ENCODE measurements at places on chromosomes 1 and 21. TPM values are rescaled to one million over a fixed set of nuclear protein-coding genes. Genes with fewer than 3 reads are reported as not detected.
A peak's percentile ranks its signal among the peaks of the same experiment; 100 is the strongest.

PODN gene
- not detected for total RNA-seq

MX1 gene
- 1,365 TPM for total RNA-seq

DNA sequence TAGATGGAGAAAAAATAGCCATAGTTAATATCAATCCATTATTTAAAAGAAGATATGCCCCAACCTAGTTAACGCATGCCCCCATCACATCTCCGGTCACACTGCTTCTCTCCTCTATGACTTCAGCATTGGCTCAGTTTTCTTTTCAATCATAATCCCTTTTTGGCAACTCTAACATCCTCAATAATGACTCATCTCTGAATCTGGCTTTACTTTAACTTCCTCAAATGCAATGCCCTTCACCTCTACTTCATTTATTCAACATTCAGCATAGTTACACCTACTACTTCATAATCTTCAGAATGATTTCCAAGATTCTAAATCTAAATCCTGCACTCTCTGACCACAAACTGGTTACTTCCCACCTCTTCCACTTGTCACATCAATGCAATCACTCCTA, 417.3 kb downstream of the USH2A start:
- peak; percentile 12 for DNase-seq

- no peak for DNase-seq
Observed at GRCh38 chr1:37305841-37306240, 168.5 kb upstream of the ZC3H12A start.

GRCh38 chr1:79550402-79550801, 543.9 kb upstream of the ADGRL4 start:
- DNase-seq: no peak

DNA sequence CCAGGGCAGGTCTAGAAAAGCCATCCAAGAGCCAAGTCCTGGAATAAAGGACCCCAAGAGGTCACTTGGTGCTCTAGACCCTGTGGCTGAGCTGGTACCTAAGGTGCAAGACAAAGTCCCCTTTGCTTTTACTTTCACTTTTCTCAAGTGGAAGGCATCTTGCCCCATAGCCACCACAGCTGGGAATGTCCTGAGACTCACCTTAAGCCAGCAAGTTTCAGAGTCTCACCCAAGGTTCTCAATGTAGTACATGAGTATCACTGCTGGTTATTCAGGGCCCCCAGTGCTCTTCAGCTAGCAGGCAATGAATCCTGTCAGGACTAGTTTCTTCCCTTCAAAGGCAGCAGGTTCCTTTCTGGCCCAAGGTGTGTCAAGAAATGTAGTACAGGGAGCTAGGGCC, 67.5 kb downstream of the UROD start:
- peak; percentile 7 for DNase-seq

C1orf53 gene
- total RNA-seq: 20.4 TPM

- peak; percentile 7 for DNase-seq
Observed at GRCh38 chr1:161836018-161836417, 69.9 kb downstream of the ATF6 start.

- no peak for DNase-seq
Observed at GRCh38 chr1:73604211-73604610, 593.8 kb downstream of the LRRIQ3 start.

PYHIN1 gene
- not detected for total RNA-seq

GRCh38 chr1:78091215-78091813, 45.5 kb downstream of the GIPC2 start:
- no peak for DNase-seq

DNA sequence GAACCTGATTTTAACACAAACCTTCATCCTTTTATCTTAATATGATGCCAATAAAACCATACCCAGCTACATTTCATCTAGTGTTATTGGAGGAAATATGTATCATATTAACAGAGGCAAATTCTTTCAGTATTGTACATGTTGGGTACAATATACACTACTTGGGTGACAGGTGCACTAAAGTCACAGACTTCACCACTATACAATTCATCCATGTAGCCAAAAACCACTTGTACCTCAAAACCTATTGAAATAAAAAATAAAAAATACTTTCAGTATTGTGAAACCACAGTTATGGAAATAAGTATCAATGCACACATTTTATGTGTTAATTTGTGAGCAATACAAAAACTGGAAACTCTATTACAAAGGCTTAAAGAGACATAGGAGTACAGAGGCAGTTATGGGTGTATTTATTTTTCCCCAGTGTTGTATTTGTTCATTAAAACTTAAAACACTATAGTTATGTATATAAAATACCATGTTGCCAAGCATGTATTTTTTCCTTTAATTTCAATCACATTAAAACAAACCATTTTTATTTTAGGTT, 25.1 kb upstream of the GPR88 start:
- no peak for DNase-seq

DNA sequence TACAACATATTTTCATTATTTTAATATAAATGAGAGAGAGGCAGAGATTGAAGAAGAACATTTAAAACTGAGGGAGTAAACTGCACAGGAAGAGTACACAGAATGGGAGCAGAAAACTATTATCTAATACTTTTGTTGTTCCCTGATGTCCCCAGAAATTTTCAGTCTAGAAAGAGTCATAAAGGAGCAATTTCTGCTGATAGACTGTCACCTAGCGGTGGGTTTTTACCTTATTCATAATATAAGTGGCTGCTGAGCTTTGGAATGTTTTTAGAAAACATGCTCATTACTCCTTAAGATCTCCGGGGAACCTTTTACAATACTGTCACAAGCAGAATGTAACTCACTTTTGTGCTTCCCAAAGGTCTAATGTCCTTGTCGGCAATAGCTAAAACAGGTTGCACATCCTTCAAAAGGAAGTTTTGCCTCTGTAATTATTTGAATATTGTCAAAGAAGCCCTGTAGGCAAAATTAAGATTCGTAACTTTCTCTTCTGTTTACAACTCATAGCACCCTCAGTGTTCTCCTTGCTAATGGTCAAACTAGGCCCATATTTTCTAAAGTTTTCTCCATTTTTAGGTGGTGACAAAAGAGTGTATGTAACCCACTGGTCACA, 4.9 kb upstream of the NPL start:
- peak; percentile 53 for DNase-seq

CCDC30 gene
- not detected for total RNA-seq

DNA sequence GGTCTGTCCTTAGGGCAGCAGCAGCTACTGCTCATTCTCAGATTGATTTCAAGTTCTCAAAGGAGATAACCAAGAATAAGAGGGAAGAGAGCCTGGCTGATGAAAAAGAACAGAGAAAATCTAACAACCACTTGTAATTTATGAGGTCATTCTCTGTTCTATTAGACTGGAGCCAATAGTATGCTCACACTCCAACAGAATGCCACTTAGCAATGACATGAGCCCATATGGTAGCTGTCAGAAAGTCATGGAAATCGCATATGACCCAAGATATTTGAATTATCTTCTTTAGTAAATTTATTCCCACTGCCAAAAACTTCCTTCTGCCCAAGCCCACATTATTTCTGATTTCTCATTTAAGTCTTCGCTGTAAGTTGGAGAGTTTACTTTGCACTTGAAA, 53.7 kb upstream of the PLA2G4A start:
- no peak for DNase-seq
